Vein endothelial cell (primary cell): ENCODE measurements at places on chromosomes 3 and 15. TPM values are rescaled to one million over a fixed set of nuclear protein-coding genes. Genes with fewer than 3 reads are reported as not detected.

Gene SMCO1
- total RNA-seq = not detected in 2 replicates

Gene OIP5
- total RNA-seq = 4.2 and 6.8 TPM in 2 replicates

Gene TMEM158
- total RNA-seq = 0.33 and 1.9 TPM in 2 replicates

Gene CHRFAM7A
- total RNA-seq = 1.6 and 3.3 TPM in 2 replicates

Gene NR1I2
- total RNA-seq = 0.38 TPM in 1 of 2 replicates, not detected in the other

Gene FGF12
- total RNA-seq = 1.6 and 2.9 TPM in 2 replicates

Gene PLSCR4
- 176 and 486 TPM in 2 replicates for total RNA-seq

Gene GCHFR
- total RNA-seq = 14.7 and 18.3 TPM in 2 replicates

Gene KIF15
- total RNA-seq = 6.2 and 8.8 TPM in 2 replicates

Gene CCDC191
- 2.6 and 2.8 TPM in 2 replicates for total RNA-seq

Gene SCAANT1
- total RNA-seq = not detected in 2 replicates

Gene TMEM87A
- total RNA-seq = 57.2 and 57.4 TPM in 2 replicates

Gene NPAP1
- total RNA-seq = not detected in 2 replicates

Gene ERICH6
- total RNA-seq = not detected in 2 replicates

Gene AMT
- total RNA-seq = 0.67 and 1.3 TPM in 2 replicates

Gene MB21D2
- total RNA-seq = 4.6 TPM in 2 replicates

Gene GP5
- total RNA-seq = not detected in 2 replicates
